ENCODE measurements at places on chromosomes 2 and 18.

DNA sequence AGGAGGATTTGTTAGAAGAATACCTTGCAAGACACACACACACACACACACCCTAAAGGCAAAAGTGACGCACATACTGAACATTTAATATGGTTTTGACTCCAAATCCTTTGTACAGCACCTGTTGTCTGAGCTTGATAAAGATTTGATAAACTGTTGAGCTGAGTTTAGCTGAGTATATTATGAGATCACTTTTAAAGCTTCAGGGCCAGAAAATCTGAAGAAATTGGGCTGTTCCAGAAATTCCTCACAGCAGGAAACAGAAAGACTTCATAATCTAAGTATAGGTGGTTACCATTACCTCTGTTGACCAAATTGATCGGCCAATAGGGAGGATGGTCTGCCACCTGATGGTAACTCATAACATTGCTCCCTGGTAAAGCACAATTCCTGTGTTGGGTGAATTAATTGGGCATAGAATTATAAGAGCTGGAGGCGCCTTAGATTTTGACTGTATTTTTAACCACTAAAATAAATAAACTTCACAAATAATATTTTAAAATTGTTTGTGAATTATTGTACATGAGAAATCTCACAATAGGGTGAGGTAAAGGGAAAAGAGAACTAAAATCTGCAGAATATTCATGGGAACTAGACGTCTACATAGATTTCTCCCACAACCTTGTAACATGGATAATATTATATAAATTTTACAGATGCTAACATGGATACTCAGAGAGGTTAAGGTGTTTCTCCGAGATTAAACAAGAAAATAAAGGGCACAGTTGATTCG, 21.8 kb upstream of the RPIA start:
- DNase-seq, result no peak

- no peak for DNase-seq
Observed at GRCh38 chr18:37535968-37536367, 29.6 kb downstream of the CELF4 start.

GRCh38 chr2:197216361-197216979, 94.1 kb downstream of the ANKRD44 start:
- DNase-seq, result no peak

DNA sequence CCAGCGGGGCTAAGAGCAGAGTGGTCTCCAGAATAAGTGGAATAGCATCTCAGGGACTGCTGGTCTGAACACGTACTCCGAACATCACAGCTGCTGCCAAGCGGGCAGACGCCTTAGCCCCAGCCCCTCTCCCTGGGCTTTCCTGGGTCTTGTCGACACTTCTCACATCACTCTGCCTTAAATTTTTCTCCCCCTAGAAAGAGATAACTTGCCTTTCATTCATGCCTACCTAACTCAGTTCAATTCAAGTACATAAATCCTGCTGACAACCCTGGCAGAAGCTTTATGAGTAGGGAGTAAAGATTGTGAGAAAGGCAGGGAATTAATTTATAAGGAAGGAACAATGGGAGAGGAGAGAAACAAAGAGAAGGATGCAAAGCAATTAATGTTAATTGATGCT, 202.9 kb upstream of the TNP1 start:
- DNase-seq, result no peak

DNA sequence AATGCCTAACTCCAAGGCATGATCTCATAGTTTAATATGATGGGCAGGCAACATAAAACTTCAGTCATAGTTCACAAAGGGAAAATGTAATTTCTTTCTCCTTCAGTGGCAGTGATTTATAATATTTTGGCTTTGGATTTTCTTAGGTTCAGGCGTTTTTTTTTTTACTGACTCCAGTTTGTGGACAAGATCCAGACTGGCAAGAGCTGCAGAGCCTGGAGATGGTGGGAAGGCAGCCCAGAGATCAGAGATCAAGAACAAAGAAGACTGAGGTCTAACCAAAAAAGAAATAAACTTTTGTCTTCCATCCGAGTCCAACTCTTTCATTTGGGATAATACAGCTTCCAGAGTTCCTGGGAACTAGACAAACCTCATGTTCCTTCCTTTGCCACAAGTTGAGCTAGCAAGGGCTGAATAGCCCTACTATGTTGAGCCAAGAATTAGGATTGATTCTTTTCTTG, 215.3 kb upstream of the SETBP1 start:
- DNase-seq, result no peak

- no peak for DNase-seq
Observed at GRCh38 chr2:232053777-232054176, 92.3 kb downstream of the DIS3L2 start.

- no peak for DNase-seq
Observed at GRCh38 chr2:209905691-209906090, 96.7 kb upstream of the RPE start.

- no peak for DNase-seq
Observed at GRCh38 chr2:196403471-196403870, 232.1 kb upstream of the STK17B start.

DNA sequence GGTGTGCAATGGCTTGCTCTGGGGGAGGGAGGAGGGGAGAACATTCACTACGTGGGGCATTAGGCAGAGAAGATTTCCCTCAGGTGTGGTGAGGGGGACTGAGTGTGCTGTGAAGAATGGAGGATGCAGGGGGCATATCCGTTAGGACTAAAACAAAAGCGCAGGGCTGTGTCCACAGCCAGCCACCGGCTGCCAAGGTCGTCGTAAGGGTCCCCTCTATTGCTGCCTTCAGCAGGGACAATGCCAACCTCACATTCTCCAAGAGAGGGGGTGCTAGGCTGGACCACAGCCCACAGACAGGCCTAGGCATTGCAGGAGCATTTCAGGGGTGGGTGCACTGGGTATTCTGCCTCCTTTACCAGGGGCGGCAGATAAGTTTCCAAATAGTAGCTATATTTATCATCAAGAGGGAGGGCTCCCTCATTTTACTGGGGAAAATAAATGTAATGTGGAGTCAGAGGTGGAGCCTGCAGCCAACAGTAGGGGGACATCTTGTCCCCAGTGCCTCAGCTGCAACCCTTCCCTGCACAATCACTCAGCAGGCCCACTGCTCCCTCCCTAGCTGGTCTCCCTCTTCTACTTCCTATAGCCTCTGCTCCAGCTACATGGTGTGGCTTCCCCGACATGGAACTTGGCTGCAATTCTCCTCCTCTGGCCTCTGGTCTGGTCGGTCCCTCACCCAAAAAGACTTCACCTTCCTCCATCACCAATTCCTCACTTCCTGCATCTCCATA, 74.9 kb upstream of the OTOF start:
- no peak for DNase-seq

DNA sequence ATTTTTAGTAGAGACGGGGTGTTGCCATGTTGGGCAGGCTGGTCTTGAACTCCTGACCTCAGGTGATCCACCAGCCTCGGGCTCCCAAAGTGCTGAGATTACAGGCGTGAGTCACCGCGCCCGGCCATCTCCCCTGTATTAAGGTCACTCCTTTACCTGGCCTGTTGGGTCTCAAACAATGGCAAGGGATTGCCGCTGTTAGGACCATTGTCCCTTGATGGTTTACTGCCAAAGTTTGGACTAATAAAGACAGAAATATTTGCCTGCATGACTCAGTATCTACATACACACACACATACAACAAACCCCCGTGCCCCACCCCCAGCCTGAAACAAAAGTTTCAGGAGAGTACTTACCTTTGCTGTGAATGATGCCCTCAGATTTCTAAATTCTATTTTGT, 16.5 kb downstream of the PARD3B start:
- no peak for DNase-seq

- DNase-seq, result peak; percentile 0
Observed at GRCh38 chr18:69567813-69568488, 167.3 kb downstream of the DOK6 start.

GRCh38 chr2:237923481-237924163, 43.2 kb upstream of the UBE2F start:
- peak; percentile 33 for DNase-seq

- no peak for DNase-seq
Observed at GRCh38 chr18:63315876-63316275, 3.7 kb downstream of the BCL2 start.

DNA sequence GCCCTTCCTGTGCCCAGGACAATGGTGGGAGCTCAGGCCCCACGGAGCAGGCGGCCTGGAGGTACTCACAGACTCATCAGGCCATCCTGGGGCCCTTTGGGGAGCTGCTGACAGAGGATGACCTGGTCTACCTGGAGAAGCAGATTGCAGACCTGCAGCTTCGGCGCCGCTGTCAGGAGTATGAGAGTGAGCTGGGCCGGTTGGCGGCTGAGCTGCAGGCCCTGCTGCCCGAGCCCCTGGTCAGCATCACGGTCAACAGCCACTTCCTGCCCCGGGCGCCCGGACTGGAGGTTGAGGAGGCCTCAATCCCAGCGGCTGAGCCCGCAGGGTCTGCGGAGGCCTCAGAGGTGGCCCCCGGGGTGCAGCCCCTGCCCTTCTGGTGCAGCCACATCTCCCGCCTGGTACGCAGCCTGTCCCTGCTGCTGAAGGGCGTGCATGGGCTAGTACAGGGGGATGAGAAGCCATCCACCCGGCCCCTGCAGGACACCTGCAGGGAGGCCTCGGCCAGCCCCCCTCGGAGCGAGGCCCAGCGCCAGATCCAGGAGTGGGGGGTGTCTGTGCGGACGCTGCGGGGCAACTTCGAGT, 8.3 kb upstream of the KLHL30 start:
- no peak for DNase-seq

- peak; percentile 71 for DNase-seq
Observed at GRCh38 chr2:100291152-100291970, 30.9 kb downstream of the LONRF2 start.

- no peak for DNase-seq
Observed at GRCh38 chr2:158459161-158460003, 2.6 kb downstream of the PKP4 start.

- no peak for DNase-seq
Observed at GRCh38 chr2:239200646-239201530, 199.9 kb downstream of the HDAC4 start.

DNA sequence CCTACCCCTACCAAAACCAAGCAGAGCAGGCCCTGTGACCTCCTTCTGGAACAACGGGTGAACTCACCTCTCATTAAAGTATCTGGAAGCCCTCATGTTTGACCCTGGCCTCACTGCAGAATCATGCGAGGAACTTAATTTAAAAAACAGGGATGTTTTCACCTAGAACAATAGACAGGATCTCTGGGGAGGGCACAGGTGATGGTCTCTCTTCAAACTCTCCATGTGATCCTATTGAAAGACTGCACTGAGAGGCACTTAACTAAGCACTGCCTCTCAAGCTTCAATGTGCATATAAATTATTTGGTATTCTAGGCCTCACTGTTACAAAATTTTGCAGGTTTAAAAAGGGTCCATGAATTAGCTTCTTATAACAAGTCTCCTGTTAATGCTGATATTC, 7.5 kb downstream of the ZNF519 start:
- no peak for DNase-seq

- DNase-seq, result no peak
Observed at GRCh38 chr18:77053616-77054287, 78.8 kb downstream of the MBP start.

DNA sequence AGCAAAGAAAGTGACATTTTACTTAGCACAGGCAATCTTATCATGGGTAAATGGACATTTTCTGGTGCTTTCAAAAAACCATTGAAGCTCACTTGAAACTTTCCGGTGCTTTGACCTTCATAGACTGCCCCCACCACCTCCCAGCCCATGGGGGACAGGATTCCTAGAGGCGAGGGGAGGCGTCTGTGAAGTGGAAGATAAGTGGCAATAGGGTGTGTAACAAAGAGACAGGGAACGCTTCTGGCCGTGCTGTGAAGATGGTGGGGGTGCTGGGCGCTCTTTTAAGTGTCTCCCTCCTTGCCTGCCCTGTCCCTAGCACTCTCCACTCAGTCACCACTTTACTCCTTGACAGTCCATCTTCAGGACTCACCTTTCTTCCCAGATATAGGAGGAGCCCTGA, 23.4 kb upstream of the GMPPA start:
- DNase-seq, result no peak

GRCh38 chr18:23683671-23684070, 5.6 kb upstream of the LAMA3 start:
- DNase-seq, result no peak

DNA sequence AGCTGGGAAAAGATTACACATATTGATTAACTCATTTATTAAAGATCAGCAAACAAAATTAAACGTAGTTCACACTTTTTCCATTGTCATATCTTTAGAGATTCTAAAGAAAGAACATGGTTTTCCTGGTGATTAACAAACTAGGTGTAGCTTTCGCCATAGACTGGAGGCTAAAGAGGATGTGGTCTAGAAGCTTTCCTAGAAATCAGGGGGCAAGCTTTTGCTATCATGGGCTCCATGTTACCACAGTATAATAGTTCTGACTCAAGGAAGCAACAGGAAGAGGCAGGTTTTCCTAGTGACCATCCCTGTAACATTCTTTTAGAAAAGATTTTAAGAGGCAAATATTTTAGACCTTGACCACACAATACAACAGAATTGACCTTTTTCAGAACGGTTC, 232.7 kb downstream of the METTL4 start:
- DNase-seq, result no peak

DNA sequence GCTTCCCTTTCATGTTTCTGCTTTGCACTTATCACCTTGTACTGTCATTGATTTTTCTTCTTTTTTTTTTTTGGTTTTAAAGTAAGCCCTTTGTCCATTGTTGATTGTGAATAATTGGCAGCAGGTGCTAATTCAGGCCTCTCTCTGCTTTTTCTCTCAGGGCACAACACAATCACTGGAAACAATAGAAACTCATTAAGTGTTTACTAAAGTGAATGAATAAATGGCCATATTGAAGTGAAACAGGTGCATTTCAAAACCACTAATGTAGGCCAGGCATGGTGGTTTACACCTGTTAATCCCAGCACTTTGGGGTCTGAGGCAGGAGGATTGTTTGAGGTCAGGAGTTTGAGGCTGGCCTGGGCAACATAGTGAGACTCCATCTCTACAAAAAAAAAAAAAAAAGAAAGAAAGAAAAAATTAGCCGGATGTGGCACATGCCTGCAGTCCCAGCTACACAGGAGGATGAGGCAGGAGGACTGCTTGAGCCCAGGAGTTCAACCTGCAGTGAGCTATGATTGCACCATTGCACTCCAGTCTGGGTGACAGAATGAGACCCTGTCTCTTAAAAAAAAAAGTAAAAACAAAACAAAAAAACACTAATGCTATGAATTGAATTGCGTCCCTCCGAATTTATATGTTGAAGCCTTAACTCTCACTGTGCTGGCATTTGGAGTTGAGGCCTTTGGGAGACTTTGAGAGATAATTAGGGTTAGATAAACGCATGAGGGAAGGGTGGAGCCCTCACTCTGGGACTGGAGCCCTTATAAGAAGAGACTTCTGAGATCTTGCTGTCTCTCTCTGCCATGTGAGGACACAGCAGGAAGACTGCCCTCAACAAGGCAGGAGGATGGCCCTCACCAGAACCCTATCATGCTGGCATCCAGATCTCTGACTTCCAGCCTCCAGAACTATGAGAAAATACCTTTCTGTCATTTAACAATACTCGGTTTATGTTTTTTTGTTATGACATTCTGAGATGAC, 19.9 kb downstream of the SLC38A11 start:
- DNase-seq, result no peak

- no peak for DNase-seq
Observed at GRCh38 chr2:29215073-29215472, 99.9 kb downstream of the CLIP4 start.

DNA sequence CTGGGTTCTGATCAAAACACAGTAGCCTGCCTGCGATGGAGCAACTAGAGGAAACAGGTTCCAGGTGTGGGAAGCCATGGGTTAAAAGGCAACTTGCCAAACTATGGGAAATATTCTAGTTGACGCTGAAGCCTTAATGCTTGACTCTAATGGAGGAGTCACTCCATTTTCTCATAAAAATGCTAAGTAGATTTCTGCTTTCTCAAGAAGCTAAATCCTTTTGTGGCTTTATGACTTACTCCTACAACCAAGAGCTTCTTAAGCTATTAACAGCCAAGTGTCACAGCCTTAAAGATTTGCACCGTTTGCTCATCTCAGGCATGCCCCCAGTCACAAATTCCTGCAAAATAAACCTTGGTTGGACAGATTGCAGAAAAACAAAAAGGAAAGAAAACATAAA, 25.2 kb downstream of the ANKRD44 start:
- no peak for DNase-seq
